ENCODE measurements at places on chromosomes 3 and 15. TPM values are rescaled to one million over a fixed set of nuclear protein-coding genes. Genes with fewer than 3 reads are reported as not detected.

- no peak for DNase-seq
Measured at GRCh38 chr3:14823393-14823792, 4.6 kb downstream of the FGD5 start.

DNA sequence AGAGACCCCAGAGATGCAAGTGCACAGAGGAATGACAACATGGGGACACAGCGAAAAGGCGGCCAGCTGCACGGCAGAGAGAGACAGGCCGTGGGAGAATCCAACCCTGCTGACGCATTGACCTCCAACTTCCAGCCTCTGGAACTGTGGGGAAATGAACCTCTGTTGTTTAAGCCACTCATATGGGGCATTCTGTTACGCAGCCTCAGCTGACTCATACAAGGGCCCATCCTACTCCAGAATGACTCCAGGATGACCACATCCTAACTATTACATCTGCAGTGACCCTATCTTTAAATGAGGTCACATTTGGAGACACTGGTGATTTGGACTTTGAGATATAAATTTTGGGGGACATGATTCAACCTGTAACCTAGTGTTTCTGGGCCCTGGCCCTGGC lies 44.0 kb downstream of the KLF15 start:
- no peak for DNase-seq

- DNase-seq = no peak
Measured at GRCh38 chr15:53323191-53323590, 436.3 kb downstream of the WDR72 start.

Gene FBXL2
- 18.3 TPM for total RNA-seq

Gene TEX55
- not detected for total RNA-seq

GRCh38 chr3:118980832-118981231 lies 53.8 kb downstream of the IGSF11 start:
- no peak for DNase-seq

GRCh38 chr3:77529522-77529921 lies 489.6 kb downstream of the ROBO2 start:
- no peak for DNase-seq

DNA sequence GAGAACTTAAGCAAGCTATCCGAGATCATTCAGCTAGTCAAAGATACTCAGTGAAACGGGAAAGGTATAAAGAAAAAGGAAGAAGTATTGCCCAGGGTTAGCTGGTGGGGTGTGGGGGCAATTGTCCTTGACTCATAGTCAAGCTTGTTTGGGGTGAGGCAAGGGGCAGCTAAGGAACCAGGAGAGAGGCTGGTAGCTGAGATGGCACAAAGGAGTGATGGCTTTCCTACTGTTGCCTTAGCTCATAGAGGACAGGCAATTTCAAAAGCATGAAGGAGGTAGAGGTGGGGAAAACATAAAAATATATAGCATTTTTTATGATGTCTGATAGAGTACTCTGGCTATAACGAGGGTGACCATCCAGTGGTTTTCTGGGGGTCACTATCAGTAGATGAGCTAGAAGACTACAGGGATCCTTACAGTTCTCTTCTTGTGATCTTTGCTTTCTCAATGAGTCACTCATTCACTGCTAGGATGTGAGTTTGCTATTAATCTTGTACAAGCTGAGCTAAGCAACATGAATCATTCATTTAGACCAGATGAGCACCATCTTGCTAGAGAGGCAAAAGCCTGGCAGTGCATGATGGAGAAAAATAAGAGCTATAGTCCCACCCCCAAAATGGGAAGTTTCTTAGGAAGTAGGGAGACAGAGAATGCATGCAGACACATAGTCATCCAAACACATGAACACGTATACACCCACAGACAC lies 207.1 kb upstream of the PFN2 start:
- DNase-seq = no peak

GRCh38 chr15:39376371-39376909 lies 204.4 kb upstream of the THBS1 start:
- DNase-seq = no peak

GRCh38 chr3:46646700-46647099 lies 34.4 kb downstream of the FAM240A start:
- DNase-seq = no peak

- no peak for DNase-seq
Measured at GRCh38 chr15:37140531-37141058, 40.2 kb upstream of the MEIS2 start.

DNA sequence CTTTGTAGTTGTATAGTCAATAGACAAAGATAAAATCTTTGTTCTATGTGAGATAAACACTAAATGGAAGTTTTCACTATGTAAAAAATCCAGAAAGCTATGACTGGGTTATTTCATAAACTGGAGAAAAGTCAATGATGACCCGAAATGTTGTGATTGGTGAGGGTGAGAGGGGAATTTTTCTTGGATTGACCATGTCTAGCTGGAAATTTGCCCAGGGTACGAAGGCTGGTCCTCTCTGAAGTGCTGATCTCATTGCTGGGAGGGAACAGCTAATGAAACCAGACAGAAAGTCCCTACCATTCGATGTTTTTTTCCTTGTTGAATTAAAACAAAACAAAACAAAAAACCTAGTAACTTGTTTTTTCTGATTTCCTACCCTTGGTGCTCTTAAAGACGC lies 14.3 kb downstream of the TPRG1 start:
- no peak for DNase-seq

GRCh38 chr3:170600005-170600624 lies 14.2 kb upstream of the SLC7A14 start:
- no peak for DNase-seq

- DNase-seq = no peak
Measured at GRCh38 chr15:39781967-39782302, 706 bp downstream of the FSIP1 start.

DNA sequence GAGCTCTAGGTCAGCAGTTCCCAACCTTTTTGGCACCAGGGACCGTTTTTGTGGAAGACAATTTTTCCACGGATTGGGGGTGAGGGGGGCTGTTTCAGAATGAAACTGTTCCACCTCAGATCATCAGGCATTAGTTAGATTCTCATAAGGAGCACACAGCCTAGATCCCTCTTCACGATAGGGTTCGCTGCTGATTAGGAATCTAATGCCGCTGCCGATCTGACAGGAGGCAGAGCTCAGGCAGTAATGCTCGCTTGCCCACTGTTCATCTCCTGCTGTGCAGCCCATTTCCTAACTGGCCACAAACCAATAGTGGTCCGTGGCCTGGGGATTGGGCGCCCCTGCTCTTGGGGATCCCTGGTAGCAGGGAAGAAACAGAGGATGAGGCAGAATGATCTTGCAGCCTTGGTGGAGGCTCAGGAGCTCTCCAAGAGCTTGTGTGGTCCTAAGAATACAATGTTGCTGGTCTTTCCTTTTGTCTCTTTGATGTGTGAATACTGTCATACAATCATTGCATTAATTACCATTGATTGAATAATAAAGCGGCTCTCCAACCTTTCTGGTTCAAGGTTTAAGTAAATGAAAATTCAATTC lies 183.2 kb downstream of the FNDC3B start:
- DNase-seq = no peak

Gene DOCK3
- total RNA-seq = 0.54 TPM

Gene CLDN16
- 27.3 TPM for total RNA-seq

Gene VWA5B2
- 0.25 TPM for total RNA-seq

Gene EBLN2
- 4.5 TPM for total RNA-seq

Gene FBXW12
- total RNA-seq = not detected

- no peak for DNase-seq
Measured at GRCh38 chr3:8875836-8876235, 87.4 kb downstream of the RAD18 start.

DNA sequence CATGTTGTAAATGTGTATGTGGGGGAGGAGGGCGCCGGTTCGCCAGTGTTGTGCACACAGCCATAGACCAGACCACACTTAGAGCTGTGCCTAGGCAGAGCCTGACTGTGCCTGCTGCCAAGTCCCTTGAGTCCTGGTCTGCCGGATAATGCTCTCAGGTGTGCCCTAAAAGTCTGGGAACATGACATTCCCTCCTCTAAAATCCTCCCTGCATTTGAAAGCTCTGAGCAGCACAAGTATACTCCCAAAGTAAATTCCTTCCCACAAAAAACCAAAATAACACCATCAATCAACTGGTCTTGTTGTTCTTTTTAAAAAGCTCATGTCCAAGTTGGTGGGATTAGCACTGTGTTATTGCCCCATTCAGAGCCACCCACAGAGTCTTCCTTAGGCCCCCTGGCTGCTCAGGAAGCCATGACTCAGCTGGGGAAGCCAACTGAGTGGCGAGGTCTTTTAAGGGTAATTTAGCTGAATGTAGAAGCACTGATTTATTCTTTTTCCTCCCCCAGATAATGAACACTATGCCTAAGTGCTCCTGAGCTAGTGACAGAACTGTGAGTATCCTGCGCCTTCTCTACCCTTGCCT lies 147.8 kb upstream of the MCTP2 start:
- DNase-seq = peak; percentile 74

Gene CIAO2A
- 41.6 TPM for total RNA-seq

Gene FRMD5
- 0.41 TPM for total RNA-seq

DNA sequence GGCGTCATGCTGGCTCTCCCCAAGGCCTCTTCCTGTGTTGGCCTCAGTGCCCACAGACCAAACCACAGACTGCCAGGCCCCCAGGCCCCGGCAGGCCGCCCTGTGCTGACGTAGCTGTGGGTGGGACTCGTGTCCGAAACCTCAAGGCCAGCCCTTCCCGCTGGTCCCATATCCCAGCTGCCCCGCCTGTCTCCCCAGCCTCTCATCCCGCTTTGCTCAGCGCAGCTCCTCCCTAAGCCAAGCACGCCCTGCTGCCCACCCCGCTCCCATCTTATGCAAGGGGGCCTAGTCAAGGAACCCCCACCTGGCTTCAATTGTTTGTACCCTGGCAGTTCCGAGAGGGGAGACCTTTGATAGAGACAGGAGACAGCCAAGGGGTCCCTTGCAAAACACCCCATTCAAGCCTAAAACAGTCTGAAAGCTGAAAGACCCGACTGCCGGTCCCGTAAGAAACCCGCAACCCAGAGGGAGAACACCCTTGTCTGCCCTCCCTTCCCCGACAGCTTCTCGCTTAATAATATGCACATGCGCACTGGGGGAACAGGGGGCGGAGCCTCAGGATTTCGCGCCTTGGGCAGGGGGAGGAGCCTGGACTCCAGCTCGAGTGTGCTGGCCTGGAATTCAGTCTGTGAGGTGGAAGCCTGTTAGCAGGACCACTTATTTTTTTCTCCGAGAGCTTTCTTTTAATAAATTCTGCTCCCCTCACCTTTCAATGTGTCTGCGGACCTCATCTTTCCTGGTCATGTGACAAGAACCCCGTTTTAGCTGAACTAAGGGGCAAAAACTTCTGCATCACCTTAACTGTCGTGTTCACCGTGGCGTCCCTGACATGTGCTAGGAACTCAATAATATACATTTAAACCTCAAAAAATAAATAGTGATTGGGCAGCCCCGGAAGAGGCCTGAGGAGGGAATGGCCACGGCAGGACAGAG lies 17.2 kb downstream of the TNFAIP8L3 start:
- peak; percentile 90 for DNase-seq

Gene ITPKA
- 0.66 TPM for total RNA-seq

Gene INSYN1
- total RNA-seq = 4.2 TPM

Gene CXCR6
- 2.7 TPM for total RNA-seq

Gene KLHL24
- total RNA-seq = 61.3 TPM

Gene MYZAP
- total RNA-seq = 3.3 TPM

GRCh38 chr3:49720855-49721595 lies 1.5 kb upstream of the AMIGO3 start:
- DNase-seq = no peak

Gene P2RY12
- 2.2 TPM for total RNA-seq

Gene ACAN
- total RNA-seq = 10.3 TPM

DNA sequence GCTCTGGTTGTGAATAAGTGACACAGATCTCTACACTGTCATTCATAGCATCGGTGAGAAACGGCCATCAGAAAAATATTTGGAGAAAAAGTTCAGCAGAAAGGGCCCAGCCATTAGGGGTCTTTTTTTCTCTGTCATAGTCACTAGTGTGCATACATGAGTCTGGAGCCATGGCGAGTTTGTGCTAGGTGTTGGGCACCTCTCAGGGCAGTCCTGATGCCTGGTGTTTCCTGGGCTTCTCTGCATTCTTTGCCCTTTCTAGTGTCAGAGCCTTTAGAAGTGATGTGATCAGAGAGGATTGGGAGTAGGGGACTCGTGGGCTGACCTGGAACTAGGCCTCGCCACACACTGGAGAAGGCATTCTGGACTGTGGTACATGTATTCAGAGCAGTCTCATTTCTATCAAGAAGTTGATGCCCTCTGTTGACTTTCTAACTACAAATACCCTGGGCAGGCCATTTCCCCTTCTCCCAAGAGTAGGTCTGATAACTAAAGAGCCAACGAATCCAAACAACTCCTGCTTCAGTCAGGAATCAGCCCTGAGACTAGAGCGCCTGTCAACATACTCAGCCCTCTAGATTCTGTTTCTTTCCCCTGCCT lies 1.6 kb downstream of the KY start:
- no peak for DNase-seq

Gene SLC9C1
- 1.2 TPM for total RNA-seq

DNA sequence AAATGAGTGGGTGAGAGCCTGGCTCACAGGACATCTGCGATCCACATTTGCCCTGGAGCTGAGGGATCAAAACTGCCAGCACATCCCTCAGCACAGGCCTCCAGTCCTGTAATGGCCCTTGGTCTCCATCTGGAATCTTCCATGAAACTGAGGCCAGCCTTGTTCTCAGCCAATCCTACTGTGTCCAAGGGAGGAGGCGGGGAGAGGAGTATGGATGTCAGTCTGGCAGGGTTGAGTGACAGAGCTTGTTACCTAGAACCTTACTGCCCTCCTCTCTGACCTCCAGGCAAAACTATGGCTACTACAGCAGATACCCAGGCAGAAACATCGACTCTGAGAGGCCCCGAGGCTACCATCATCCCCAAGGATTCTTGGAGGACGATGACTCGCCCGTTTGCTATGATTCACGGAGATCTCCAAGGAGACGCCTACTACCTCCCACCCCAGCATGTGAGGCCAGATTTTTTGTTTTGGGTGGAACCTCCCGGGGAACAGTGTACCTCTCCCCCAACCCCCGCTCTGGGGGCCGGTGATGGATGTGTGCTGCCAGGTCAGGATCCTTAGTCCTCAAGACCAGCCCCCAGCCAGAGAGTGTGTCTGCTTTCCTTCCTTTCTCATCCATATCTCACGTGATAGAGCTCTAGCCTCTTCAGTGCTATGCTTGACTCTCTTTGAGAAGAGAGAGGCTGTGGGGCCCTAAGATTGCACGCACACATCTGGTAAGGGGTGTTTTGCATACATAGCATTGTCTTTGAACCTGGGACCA lies 41.3 kb downstream of the CHDH start:
- DNase-seq = no peak

- no peak for DNase-seq
Measured at GRCh38 chr3:78580681-78581080, 1187.1 kb downstream of the ROBO1 start.

- no peak for DNase-seq
Measured at GRCh38 chr3:49030321-49030720, 1.1 kb upstream of the IMPDH2 start.

Gene CPNE9
- 0.16 TPM for total RNA-seq

- DNase-seq = no peak
Measured at GRCh38 chr15:32828507-32829186, 110.8 kb downstream of the GREM1 start.

Gene ILDR1
- total RNA-seq = 17.7 TPM

DNA sequence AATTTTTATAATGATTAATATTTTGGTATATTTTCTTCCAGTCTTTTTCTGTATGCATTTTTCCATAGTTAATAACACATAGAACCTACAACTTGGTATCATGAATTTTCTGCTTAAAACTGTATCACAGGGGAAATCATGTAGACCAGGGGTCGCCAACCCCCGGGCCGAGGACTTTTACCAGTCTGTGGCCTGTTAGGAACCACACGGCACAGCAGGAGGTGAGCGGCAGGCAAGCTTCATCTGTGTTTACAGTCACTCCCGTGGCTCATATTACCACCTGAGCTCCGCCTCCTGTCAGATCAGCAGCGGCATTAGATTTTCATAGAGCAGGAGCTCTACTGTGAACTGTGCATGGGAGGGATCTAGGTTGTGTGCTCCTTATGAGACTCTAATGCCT lies 54.7 kb downstream of the RPL22L1 start:
- DNase-seq = peak; percentile 61

Gene SNTN
- not detected for total RNA-seq

Measured in kidney (tissue), 22 donors.